ENCODE measurements at places on chromosomes 4 and X.

DNA sequence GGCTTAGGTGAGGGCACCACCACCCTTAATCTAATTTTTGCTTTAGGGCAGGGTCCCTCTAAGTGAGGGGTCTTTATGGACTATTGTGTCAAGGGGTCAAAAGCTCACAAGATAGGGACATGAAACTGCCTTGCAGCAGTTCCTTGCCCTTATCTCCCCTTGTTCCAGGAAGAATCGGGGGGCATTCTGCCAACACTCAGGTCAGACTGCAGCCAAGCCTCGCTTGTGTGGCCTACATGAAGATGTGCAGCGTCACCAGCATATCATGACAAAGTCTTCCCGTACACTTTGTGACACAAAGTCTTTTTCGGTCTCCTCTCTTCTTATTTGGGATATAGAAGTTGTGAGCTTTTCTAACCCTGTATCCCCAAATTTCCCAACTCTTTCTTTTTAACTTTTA, 17.5 kb upstream of the USP9X start:
- DNase-seq: no peak

GRCh38 chr4:80215449-80216052, 18.2 kb downstream of the PRDM8 start:
- peak; percentile 19 for DNase-seq

DNA sequence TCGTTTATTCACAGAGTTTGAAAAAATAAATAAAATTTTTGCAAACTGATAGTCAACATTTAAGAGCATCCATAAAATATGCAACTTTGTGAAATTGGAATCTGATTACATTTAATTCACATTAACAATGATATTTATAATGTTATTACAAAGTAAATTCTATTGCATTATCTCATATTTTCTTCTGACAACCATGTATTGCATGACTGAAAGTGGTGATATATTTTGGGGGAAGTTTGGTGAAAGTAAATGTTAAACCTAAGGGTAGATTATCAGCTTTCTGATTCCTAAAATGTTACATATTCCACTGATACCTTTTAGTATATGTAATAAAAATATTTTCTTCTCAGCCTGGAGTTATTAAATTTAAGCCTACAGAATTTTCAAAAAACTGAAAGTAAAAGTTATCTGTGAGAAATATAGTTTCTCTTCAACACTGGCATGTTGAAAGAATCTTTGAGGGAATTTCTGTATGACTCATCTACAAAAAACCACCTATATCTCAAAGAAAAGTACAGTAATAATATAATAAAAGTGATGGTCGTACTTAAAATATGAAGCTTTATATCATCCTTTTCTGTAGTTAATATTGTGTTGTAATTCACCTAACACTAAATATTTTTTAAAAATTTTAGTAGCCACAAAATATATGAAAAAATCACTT, 1179.6 kb upstream of the PCDH7 start:
- DNase-seq: no peak

GRCh38 chr4:56215141-56215783, 172.0 kb downstream of the AASDH start:
- no peak for DNase-seq

DNA sequence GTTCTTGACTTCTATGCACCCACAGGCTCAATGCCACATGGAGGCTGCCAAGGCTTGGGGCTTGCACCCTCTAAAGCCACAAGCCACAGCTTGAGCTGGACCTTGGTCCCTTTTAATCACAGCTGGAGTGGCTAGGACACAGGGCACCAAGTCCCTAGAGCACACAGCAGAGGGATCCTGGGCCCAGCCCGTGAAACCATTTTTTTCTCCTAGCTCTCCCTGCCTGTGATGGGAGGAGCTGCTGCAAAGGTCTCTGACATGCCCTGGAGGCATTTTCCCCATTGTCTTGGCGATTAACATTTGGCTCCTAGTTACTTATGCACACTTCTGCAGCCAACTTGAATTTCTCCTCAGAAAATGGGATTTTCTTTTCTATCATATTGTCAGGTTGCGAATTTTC, 410.9 kb downstream of the GRID2 start:
- no peak for DNase-seq

- DNase-seq: no peak
Measured at GRCh38 chr4:83599183-83599582, 63.3 kb downstream of the GPAT3 start.

- DNase-seq: peak; percentile 43
Measured at GRCh38 chr4:84110040-84110439, 389.1 kb downstream of the NKX6-1 start.

DNA sequence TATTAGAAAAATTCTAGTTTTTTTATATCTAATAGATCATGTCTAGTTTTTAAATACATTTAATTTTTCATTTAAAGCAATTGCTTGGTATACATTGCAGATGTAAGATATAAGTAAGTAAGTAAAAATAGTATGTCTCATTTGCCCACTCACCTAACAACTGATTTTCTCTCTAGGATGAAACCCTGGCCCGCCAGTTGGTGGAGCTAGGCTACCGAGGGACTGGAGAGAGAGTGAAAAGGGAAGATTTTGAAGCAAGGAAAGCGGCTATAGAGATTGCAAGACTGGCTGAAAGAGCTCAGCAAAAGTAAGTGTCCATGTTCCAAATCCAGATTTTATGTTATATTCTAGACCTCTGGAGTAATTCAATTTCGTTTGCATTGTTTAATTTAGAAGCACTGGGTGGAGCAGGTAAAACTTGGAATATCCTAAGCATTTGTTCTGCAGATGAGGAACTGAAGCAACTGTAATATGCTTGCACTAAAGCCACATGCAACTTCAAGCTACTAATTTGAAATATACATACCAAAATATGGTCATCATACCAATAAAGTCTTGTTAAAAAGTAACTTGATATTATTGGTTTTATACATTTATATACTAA, 27.1 kb downstream of the CFAP299 start:
- peak; percentile 4 for DNase-seq

- no peak for DNase-seq
Measured at GRCh38 chr4:77084019-77084639, 8.3 kb upstream of the CCNI start.

GRCh38 chr4:185888676-185889075, 76.7 kb upstream of the SORBS2 start:
- no peak for DNase-seq

- DNase-seq: no peak
Measured at GRCh38 chrX:13377550-13377934, 57.7 kb upstream of the ATXN3L start.

GRCh38 chrX:133435544-133436124, 20.3 kb upstream of the GPC4 start:
- DNase-seq: no peak

GRCh38 chr4:168585168-168586091, 88.6 kb downstream of the PALLD start:
- DNase-seq: no peak

GRCh38 chr4:10405672-10406071, 51.6 kb downstream of the ZNF518B start:
- DNase-seq: no peak

DNA sequence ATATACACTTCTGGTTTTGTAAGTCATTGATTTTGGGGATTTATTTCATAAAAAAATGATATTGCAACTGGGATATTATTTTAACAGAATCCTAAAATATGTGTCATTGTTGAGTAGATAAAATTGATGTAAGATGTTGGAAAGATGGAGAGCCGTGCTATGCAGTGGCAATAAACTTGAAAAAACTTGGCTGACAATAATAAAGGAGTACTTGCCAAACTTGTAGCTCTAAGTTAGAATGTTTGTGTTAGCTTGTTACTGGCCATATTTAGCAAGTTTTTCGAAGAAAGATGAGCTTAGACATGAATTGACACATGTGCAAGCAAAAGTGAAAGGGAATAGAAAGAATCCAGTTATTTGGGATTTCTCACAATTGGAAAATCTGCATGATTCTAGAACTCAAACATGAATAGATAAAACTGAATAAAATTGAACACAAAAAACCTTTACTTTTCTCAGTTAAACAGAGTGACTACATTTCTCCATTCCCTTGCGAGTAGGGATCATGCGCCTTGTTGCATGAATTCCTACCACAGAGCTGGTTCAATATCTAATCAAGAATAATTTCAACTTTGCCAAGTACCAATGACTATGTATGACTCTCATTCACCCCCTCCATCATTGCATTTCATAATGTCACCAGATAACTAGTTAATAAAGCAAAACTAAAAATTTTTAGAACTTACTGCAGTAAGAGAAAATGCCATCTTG, 327.8 kb downstream of the CAMK2D start:
- no peak for DNase-seq

- no peak for DNase-seq
Measured at GRCh38 chr4:69828828-69829227, 31.1 kb downstream of the SULT1E1 start.

- DNase-seq: no peak
Measured at GRCh38 chrX:66030505-66031317, 9.2 kb downstream of the VSIG4 start.

- no peak for DNase-seq
Measured at GRCh38 chrX:154512879-154513553, 3.0 kb downstream of the FAM3A start.

GRCh38 chr4:182245541-182246215, 2.5 kb downstream of the TENM3 start:
- no peak for DNase-seq

DNA sequence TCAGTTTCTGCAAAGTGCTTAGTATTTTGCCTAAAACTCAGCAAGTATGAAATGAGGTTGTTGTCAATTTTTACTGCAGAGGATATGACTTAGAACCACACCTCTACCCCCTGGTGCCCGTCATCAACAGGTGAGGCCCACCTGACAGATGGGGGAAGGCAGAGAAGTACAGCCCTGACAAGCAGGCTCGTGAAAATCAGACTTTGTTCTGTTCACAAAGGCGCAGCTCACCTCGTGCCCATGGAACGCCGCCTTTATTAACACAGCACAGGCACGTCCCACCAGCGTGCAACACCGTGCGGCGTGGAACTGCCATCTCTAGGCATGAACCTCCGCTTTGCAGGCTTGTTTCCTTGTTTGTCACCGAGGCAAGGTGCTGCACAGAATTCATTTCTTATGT, 13.3 kb downstream of the CYP4V2 start:
- DNase-seq: no peak

GRCh38 chr4:1220566-1220965, 28.4 kb downstream of the CTBP1 start:
- DNase-seq: no peak

DNA sequence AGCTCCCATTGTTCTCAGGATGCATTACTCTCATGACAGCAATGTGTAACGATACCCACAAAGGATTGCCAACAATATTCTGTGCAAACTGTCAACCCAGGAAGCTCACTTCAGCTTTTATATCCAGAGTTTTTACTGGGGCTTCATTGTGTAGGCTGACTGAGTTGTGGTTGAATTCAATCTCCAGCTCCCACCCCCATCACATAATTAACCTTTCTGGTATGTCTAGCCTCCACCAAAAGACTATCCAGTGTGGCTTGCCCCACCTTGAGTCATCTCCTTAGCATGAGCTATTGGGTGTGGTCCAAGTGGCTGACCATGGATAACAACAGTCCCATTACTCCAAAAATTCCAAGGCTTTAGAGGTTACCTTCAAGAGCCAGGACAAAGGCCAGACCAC, 17.7 kb upstream of the TAB3 start:
- DNase-seq: no peak

- no peak for DNase-seq
Measured at GRCh38 chr4:51995647-51996220, 24.4 kb downstream of the LRRC66 start.

GRCh38 chr4:179989975-179990374, 2253.2 kb upstream of the TENM3 start:
- DNase-seq: no peak

GRCh38 chr4:77805840-77806239, 13.3 kb downstream of the CNOT6L start:
- no peak for DNase-seq

DNA sequence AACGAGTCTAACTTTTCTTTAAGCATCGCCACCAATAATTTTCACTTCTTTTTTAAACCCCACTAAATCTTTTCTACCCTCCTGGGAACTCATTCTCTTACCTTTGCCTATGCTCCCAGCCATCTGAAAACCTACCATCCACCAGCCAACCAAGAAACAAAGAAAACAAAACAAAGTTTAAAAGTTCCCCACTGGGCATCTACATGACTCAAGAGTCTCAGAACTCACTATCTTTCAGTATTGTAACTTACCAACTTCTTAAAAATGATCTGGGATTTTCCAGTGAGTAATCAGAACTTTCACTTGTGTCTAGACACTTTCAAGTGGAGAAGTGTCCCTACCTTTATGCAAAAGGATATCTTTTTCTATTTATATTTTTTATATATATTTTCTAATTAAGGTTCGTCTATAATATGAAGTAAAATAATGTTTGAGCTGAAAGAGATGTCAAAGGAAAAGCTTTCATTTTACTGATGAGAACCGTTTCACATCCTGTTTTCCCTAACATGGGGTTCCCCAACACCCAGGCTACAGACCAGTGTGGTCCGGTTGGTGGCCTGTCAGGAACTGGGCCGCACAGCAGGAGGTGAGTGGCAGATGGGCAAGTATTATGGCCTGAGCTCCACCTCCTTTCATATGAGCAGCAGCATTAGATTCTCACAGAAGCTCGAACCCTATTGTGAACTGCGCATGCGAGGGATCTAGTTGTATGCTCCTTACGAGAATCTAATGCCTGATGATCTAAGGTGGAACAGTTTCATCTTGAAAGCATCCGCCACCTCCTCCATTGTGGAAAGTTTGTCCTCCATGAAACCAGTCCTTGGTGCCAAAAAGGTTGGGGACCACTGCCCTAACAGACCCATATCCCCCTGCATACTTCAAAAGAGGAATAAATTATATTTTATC, 9.8 kb upstream of the TIGD2 start:
- no peak for DNase-seq

DNA sequence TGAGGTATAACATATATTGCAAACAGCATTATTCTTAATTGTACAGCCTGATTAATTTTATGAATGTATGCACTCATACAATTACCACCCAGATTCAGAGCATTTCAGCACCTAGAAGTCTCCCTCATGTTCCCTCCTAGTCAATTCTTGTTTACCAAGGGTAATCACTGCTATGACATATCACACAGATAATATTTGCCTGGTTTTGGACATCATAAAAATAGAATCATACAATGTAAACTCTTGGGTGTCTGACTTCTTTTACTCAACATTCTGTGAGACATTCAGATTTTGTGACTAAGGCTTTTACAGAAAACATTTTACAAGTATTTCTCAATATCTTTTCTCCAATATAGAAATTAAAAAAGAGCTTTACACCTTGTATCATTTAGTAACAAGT, 66.9 kb downstream of the PTPN13 start:
- no peak for DNase-seq

DNA sequence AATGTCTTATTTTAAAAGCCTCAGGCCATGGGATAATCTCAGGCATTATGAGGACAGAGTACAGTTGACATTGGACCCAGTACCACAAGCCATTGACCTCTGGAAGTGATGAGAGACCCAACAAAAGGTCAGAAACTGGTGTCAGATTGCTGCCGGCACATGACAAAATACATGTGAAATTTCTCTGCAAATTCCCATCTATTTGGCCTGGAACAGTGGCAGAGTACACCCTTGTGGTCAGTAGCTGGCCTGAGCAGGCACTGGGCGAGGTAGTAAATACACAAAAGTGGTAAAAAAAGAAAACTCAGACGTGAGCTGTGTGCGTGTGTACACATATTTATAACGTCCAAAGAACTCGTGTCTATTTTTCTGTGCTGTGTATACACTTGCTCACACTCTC, 155.5 kb downstream of the DHX15 start:
- DNase-seq: no peak

Data from NCI-H2081 treated with DMSO at 0.1 percent for 48 hours (cell line).